EH (cell line): ENCODE measurements at places on chromosomes 1 and 21.

DNA sequence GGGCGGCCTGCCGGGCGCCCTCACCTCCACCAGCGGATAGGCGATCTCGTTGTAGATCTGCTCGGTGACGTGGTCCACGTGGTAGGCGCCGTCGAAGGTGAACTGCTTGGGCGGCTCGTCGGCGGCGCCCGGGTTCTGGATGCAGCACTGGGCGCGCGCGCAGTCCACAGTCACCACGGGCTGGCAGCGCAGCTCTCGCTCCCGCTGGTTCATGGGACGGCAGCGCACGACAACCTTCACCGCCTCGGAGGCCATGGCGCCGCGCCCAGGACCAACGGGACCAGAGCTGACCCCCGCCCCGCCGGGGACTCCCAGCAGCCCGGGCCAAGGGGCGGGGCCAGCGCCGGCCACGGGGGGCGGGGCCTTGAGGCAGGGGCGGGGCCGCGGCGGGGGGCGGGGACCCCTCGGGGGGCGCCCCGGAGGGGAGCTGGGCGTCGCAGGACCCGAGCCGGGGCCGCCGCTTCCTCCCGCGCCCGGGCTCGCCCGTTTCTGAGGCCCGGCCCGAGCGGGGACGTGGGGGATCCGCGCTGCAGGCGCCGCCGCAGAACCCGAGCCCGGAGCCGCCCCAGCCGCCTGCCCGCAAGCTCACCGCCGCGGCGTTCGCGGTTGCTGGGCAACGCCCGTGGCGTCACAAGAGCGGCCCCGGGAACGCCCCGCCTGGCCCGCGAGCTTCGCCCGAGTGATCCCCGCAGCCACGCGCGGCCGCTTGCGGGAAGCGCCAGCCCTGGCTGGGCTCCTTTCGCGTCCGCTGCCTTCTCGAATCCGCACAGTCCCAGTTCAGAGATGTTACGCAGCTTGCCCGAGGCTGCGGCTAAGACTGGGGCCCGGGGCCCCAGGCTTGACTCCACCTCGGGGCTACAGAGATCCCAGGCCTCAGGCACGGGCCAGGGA lies at the start of gene KIF17:
TSS of gene KIF17 (minus strand) at position 556 of the 891 bp plus-strand sequence. CDS start at position 255, 301 bp downstream.
- peak; percentile 80 for DNase-seq

DNA sequence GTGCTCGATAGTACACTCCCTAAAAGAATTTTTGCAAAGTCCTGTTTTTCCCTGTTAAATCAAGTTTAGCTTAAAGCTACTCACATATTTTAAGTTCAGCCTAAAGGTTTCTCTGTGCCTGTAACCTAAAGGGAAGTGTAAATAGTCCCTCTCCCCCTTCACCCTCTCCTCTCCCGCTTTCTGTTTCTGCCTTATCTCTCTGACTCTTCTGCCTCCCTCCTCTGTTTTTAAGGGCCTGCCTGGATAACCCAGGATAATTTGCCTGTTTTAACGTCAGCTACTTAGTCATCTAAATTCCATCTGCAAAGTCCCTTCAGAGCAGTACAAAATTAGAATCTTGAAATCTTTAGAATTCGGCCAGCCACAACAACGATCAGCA lies 92.6 kb downstream of the NID1 start:
- peak; percentile 95 for DNase-seq

GRCh38 chr1:53087332-53088285 lies 25.6 kb downstream of the PODN start:
- DNase-seq = no peak

GRCh38 chr1:38929476-38929875 lies 12.2 kb downstream of the RHBDL2 start:
- no peak for DNase-seq

DNA sequence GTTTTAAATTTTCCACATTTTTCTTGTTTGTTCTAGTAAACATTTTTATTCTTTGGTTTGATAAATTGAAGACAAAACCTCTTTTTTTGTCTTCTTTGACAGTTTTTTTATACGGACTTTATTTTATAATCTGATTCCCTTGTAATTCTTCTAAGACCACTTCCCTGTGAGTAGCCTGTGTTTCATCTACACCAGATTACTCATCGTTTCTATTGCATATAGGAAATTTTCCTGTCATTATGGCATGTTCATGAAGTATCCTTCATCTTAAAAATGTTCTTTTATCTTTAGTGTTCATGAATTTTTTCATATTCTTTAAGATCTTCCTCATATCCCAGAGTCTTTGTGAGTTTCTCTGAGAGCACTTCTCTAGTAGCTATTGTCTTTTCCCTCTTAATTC lies 109.8 kb downstream of the USP25 start:
- DNase-seq = no peak

GRCh38 chr1:174815474-174815908 lies 184.3 kb upstream of the CACYBP start:
- no peak for DNase-seq

DNA sequence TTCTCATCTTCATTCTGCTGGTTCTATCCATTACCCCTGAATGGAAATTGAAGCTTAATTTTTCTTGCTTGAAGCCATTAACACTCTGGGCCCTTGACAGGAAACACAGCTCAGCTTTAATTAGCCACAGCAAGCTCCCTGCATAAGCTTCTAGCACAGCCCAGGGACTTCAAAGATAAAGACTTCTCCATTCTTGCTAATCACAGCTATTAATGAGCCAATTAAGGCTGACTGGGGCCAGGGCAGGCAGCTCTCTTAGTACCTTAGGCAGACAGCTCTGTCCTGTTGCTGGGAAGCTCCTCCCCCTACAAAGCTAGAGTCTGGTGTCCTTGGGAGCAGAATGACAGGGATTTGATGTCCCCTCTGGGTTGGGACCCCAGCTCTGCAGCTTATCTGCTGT lies 27.9 kb upstream of the TRABD2B start:
- no peak for DNase-seq

- no peak for DNase-seq
Observed at GRCh38 chr1:43639976-43640794, 9.8 kb upstream of the KDM4A start.

GRCh38 chr21:35020902-35021301 lies 28.2 kb downstream of the RUNX1 start:
- DNase-seq = peak; percentile 64

- DNase-seq = no peak
Observed at GRCh38 chr1:30342535-30343141, 380.7 kb downstream of the MATN1 start.

GRCh38 chr1:219430419-219430818 lies 182.5 kb downstream of the ZC3H11B start:
- DNase-seq = peak; percentile 35

DNA sequence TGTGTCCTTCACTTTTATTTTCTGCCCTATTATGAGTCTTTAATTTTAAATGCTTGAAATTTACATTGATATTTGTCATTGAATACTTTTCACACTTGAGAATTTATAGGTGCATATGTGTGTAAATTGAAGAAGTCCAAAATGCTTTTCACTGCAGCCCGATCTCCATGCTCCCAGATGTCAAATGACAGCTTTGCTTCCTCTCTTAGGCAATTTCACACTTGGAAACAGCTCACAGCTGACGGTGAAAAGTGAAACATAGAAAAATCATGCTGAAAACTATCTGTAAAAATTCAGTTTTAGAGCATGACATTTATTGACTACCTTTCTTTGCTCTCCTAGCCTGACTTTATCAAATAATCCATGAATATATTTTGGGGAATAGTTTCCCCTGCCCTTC lies 196.0 kb downstream of the RPS6KC1 start:
- no peak for DNase-seq

- DNase-seq = no peak
Observed at GRCh38 chr1:162328512-162328911, 48.1 kb downstream of the SPATA46 start.

GRCh38 chr21:41641821-41642701 lies 124.8 kb downstream of the RIPK4 start:
- peak; percentile 97 for DNase-seq

- DNase-seq = peak; percentile 29
Observed at GRCh38 chr1:165737196-165737595, 31.5 kb downstream of the TMCO1 start.

DNA sequence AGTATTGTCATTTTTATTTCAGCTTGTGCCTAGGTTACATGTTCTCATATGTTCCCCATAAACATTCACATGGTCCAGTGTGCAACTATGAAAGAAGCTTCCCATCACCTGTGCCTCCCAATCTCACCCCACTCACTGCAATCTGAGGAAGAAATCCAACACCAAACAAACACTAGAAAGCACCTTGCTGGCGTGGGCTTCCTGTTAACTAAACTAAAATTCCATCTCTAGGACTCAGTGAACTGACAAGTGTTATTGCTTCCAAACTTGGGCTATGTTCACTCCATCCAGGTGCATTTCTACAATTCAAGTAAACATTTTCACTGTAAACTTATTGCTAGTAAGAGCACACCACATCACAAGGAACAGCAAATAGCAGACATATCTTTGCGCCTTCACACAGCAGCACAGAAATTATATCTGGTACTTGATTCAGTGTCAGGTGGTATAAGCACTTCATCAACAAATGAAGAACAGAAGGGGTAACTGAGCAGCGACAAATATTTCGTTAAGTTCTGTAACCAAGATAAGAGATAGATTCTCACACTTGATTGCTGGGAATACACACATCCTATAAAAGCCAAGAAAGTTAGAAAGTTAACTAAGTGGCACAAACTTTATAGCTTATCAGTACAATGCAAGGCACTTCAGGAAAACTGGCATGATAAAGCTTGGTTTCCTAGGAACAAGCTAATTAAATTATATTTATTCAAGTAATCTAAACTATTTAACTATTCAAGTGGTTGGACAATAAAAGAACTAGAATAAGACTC lies 8.9 kb upstream of the KCNJ15 start:
- no peak for DNase-seq

GRCh38 chr21:14288922-14289321 lies 73.0 kb downstream of the RBM11 start:
- DNase-seq = no peak

DNA sequence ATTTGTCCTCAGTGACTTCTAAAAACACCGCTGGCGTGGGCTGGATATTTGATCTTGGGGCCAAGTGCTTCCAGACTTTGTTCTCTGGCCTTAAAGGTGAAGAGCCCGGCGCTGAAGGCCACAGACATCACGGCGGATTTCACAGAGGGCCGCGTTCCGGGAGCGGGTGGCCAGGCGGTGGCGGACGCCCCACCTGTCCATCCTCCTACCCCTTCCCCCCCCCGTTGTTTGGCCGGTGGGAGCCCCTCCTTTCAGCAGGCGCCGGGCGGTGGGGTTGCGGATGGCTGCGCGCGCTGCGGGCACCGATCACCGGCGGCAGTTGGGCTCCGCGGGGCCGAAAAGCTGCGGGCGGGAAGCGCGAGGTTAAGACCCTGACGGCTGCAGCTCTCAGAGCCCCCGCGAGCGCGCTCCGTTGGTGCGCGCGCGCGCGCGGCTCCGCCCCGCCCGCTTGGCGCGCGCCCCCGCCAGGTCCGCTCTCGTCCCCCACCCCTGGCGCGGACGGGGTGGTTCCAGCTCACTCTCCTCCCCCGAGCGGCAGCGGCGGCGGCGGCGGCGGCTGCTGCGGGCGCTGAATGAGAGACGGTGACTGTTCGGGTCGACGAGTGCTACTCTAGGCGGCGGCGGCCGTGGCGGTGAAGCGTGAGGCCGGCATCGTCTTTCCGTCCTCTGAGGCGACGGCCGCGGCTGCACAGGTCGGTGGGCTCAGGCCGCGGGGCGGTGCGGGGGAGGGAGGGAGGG lies at the start of gene RALGPS2:
TSS of gene RALGPS2 (plus strand) at position 517 of the 738 bp plus-strand sequence. CDS start 51,521 bp downstream, outside the sequence.
- DNase-seq = peak; percentile 82

- DNase-seq = no peak
Observed at GRCh38 chr1:78033797-78034172, 12.0 kb upstream of the GIPC2 start.

GRCh38 chr21:44907225-44907965 lies 13.3 kb downstream of the ITGB2 start:
- DNase-seq = no peak

DNA sequence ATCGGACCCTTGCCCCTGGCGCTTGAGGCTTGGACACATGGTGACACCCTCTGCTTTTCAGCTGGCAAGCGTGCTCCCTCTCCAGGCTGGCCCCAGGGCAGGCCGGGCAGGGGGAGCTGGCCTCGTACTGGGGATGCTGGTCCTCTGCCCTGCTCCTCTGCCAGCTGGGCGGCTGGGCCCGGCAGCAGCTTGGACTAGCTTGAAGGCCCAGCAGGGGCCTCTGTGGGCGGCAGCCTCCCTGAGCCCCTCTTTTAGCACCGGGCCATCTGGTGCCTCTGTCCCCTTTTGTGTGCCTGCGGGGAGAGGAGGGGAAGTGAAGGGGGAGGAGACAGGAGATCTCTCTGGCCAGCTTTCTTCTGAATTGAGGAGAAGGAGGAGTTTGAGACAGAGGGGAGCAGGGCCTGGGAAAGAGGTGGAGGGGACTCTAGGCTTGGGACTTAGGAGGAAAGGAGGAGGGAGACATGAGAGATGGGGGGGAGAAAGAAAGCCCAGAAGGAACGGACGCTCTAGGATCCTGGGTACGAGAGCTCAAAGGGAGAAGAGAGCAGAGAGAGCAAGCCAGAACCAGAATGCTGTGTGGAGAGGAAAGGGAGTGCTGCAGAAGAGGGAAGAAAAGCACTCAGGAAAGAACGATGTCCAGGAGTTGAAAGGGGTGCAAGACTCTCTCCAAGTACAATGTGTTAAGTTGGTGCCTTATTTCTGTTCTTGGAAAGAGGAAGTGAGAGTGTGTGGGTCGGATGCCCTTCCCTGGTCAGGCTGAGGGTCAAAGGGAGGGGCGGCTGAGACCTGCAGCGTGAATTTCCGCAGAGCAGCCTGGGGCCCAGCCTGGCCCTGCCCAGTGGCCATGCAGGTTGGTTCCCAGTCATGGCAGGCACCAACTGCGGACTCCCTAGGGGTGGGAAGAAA lies 40.3 kb downstream of the IER5 start:
- no peak for DNase-seq

DNA sequence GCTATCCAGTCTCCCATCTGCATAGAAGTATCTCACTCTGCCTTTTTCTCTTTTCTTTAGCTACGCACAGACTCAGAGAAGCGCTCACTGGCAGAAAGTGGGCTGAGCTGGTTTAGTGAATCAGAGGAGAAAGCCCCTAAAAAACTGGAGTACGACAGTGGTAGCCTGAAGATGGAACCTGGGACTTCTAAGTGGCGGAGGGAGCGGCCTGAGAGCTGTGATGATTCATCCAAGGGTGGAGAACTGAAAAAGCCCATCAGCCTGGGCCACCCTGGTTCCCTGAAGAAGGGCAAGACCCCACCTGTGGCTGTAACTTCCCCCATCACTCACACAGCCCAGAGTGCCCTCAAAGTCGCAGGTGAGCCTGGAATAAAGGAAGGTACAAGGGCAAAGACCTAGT lies 48.0 kb upstream of the IPO9 start:
- DNase-seq = no peak
